ENCODE measurements at places on chromosomes 1 and 21.

- no peak for DNase-seq
Measured at GRCh38 chr1:98077691-98078090, 156.9 kb upstream of the DPYD start.

DNA sequence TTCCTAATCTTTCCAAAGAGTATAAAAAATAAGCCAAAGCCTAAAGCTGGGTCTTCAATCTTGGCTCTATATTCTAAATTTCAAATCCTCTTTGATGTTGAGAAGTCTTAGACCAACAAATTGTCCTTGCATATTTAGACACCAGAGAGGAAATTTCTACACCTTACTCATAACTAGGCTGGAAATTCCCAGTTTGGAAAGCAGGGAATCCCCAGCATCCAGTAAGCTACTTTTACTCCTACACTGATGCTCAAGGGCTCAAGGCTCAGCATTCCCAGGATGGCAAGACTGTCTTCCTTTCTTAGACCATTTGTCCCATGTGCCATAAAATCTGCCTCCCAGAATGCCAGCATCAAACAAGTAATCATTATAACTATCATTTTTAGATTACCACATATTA, 28.3 kb downstream of the PRDX6 start:
- no peak for DNase-seq

DNA sequence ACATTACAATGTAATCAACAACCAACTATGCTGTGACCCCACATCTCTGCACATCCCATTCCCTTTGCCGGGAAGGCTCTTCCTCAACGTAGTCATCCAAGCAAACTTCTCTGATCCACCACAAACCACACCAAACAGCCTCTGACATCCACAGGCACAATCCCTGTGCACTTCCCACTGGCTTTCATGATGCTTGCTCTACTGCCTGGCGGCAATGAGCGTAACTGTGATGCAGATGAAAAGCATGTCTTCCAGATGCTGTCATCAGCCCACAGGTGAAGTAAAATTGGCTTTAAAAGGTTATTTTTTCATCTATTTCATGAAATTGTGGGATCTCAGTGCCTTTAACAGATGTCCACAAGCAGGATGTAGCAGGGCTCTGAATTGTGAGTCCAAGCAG, 635.2 kb downstream of the SMYD3 start:
- DNase-seq: no peak

- no peak for DNase-seq
Measured at GRCh38 chr21:14833241-14833640, 231.6 kb downstream of the NRIP1 start.

GRCh38 chr21:42198929-42199867, 19.7 kb upstream of the ABCG1 start:
- DNase-seq: peak; percentile 49

GRCh38 chr1:230641900-230642262, 400 bp upstream of the COG2 start:
- DNase-seq: no peak

DNA sequence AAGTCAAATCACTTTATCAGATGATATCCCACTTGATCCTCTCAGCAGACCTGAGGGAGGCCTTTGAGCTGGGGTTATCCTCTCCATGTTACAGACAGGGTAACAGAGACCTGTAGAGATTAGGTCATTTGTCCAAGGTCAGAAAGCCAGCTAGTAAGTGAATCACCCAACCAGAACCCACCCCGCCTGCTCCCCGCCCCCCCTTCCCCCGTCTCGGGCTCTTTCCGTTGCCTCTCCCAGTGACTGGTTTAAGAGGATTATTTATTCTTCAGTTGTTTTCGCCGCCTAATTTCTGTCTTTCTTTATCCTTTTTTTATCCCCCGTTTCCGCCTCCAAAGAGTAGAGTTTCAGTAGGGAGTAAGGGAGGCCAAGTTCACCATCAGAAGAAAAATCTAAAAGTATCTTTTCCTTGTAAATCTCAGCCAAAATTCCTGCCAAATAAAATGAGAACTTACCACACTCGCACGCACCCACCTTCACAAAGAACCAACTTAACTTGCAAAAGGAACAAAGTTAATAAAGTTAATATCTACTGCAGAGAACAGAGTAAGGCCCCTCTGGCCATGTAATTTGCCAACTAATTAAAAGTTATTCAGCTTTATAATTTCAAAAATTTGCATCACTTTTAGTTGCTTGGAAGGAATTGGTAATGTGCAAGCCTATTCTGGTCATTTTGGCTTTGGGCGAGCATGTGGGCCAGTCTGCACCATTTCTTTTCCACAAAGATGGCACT, 76.8 kb upstream of the TRABD2B start:
- DNase-seq: no peak

- DNase-seq: no peak
Measured at GRCh38 chr1:5564578-5565257, 427.5 kb downstream of the NPHP4 start.

GRCh38 chr1:84853741-84854721, 39.0 kb downstream of the LPAR3 start:
- DNase-seq: no peak

DNA sequence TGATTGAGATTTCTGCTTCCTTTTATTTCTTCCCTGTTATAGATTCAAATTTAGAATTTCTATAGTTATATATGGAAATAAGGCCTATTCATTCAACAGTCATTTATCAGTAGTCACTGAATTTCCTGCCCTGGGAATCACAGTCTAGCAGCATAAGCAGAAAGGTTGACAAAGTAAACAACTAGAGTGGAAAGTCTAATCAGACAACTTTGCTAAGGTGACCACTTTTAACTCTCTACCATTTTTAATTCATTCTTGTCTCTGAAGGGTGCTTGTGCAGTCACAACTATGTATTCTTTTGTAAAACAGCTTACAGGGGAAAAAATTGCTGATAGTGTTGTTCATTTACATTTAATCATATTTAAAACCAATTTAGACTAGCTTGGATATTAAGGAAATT, 66.1 kb upstream of the PLA2G4A start:
- no peak for DNase-seq

DNA sequence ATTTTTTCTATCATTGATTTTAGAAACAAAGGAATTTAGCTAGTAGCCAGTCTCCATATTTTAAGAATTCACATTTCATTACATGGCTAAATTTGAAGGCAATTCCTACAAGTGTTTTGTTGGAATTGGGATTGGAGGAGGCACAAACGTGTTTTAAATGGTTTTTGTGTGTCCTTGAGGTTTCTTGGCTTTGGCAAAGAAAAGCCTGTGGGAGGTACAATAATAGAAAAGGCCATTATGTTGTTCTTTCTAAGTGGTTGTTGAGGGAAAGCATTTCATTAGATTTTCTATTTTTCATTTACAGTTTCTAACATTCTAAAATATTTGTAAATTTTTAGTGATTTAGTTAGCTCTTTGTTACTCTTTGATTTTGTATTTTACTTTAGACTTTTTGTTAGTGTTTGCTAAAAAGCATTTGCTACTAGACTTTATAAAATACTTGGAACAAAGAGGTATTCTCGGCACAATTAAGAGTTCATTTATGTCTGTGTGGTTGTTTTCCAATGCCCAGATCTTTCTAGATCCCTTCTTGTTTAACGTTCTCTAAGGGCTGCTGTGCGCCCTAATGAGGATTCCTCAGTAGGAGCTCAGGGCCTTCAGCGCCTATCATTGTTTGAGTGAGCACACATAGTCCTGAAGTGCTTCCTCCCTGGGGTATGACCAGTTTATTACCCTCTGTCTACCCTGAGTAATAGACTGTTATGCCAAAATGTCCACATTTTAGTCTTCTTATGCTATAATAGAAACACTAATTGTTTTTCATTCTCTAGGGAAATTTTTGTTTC, 70.0 kb upstream of the KIAA1614 start:
- DNase-seq: no peak
